ENCODE measurements at places on chromosomes 4 and X. TPM values are rescaled to one million over a fixed set of nuclear protein-coding genes. Genes with fewer than 3 reads are reported as not detected.

TCP11X2 gene
- total RNA-seq = not detected

NEIL3 gene
- 10.3 TPM for total RNA-seq

CLDN22 gene
- total RNA-seq = not detected

C4orf50 gene
- total RNA-seq = not detected

SPINK2 gene
- total RNA-seq = not detected

RAI2 gene
- not detected for total RNA-seq

CLCN5 gene
- 5.9 TPM for total RNA-seq

MAGEA4 gene
- not detected for total RNA-seq

RHOXF1 gene
- total RNA-seq = not detected

COMMD8 gene
- total RNA-seq = 12.5 TPM

CFAP299 gene
- 1.1 TPM for total RNA-seq

GABRB1 gene
- total RNA-seq = 16.1 TPM

COL25A1 gene
- under 0.01 TPM for total RNA-seq

All from IMR-90 (cell line).